ENCODE measurements at places on chromosomes 1 and 21. TPM values are rescaled to one million over a fixed set of nuclear protein-coding genes. Genes with fewer than 3 reads are reported as not detected.

Gene RUNX3
- 0.23 TPM for total RNA-seq

Gene HSD3B2
- not detected for total RNA-seq

Gene SYTL1
- total RNA-seq, result 0.46 TPM

Gene AIM2
- 9.9 TPM for total RNA-seq

Gene SPATA45
- 3.2 TPM for total RNA-seq

Gene NLRP3
- 1.8 TPM for total RNA-seq

Gene NEK2
- 4.8 TPM for total RNA-seq

Gene PODN
- 1.2 TPM for total RNA-seq

Gene PSRC1
- total RNA-seq, result 12.0 TPM

Gene UBL4B
- total RNA-seq, result not detected

Gene PIK3C2B
- 24.9 TPM for total RNA-seq

Gene OR4F16
- not detected for total RNA-seq

Gene LEFTY2
- total RNA-seq, result 0.23 TPM

Gene LAMC2
- total RNA-seq, result 5.3 TPM

Gene UBASH3A
- total RNA-seq, result not detected

Gene NOTCH2
- total RNA-seq, result 48.7 TPM

Gene UQCRHL
- 2.8 TPM for total RNA-seq

Gene AUNIP
- total RNA-seq, result 2.3 TPM

Gene TMPRSS2
- under 0.01 TPM for total RNA-seq

Gene PCP4
- total RNA-seq, result 34.8 TPM

Gene ESRRG
- 41.3 TPM for total RNA-seq

Gene TEKT2
- total RNA-seq, result 11.1 TPM

Gene SIK1
- total RNA-seq, result 6.5 TPM

Gene SSR2
- total RNA-seq, result 137 TPM

Data from diencephalon (tissue), 1 donor.